BJ (cell line): ENCODE measurements at places on chromosomes 4 and X.

DNA sequence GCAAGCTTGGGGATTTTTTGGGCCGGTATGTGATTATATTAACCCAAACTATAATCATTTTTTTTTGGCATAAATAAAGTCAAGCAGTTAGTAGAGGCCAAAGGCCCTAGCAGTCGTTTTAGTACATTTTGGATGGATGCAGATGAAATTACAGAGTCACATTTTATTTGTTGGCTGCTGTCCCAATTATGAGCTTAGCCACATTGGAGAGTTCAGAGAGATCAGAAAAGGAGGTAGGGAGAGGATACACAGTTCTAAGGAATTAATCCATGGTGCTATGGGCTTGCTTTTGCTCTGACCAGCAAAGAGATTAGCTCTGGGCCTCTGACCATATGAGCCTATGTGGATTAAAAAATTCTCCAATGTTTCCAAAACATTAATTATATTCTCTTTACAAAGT, 395.1 kb downstream of the RAPGEF2 start:
- DNase-seq = no peak

GRCh38 chr4:140095694-140096482, 58.1 kb downstream of the MAML3 start:
- no peak for DNase-seq

GRCh38 chrX:8237718-8238117, 66.7 kb upstream of the VCX2 start:
- no peak for DNase-seq

GRCh38 chr4:102723511-102723910, 37.3 kb downstream of the MANBA start:
- no peak for DNase-seq

DNA sequence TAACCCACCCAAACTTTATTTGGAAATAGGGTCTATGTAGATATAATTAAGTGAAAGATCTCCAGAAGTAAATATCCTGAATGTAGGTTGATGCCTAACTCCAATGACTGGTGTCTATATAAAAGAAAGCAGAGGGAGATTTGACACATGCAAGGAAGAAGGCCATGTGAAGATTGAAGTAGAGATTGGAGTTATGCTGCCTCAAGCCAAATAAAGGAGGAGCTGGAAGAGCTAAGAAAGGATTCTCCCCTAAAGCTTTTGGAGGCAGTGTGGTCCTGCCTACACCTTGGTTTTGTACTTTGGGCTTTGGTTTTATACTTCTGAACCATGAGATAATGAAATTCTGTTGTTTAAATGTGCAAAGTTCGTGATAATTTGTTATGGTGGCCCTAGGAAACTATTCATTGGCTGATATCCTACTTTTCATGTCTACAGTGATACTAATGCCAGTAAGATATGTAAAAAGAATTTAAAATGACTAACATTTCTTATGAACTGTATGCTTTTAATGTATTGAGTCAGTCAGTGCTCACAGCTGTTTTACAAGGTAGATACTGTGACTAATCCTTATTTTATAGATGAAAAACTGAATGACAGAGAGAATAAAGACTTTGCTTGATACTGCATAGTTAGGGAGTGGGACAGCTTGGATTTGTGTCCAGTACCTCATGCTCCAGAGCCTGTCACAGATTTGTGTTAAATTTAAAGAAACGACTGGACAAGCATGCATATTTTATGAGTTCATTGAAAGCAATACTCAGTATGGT, 5.9 kb upstream of the RAB40AL start:
- no peak for DNase-seq

DNA sequence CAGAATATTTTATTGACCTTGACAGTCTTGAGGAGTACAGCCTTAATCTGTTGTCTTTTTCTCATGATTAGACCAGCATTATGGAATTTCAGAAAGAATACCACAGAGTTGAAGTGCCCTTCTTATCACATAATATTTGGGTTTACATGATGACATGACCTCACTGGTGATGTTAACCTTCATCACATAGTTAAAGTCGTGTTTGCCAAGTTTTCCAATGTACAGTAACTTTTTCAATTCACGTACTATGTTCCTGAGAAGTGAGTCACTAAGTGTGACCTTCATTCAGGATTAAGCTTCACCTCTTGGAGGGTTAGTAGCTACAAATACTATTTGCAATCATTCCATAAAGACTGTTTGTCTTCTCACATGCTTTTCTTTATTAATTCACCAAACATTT, 52.1 kb downstream of the RAB40A start:
- DNase-seq = no peak

DNA sequence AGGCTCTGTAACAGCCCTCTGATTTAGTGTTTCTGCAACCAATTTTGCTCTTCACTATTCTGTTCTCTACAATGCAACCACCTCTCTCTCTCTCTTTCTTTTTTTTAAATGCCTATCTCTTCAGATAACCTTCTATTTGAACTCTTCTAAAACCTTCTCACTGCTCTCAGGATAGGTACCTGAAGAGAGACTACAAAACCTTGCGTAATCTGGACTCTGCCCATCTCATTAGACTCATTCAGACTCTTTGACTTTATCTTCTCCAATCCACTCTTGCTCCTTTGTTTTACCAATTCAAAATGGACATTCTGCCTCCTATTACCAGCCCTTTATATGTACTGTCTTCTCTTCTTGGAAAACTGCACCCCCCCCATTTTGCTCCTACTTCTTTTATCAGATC, 291.6 kb downstream of the CAMK2D start:
- DNase-seq = no peak

GRCh38 chrX:17415242-17415810, 40.3 kb downstream of the NHS start:
- no peak for DNase-seq

DNA sequence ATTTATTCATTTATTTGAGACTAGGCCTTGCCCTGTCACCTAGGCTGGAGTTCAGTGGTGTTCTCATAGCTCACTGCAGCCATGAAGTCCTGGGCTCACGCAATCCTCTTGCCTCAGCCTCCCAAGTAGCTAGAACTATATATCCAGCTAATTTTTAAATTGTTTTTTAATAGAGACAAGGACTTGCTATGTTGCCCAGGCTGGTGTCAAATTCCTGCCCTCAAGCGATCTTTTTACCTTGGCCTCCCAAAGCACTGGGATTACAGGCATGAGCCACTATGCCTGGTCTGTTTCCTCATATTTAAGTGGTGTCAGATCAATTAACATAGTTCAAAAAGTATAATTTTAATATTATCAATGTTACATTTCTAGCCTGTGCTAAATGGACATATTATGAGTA, 68.5 kb downstream of the AFF1 start:
- no peak for DNase-seq

DNA sequence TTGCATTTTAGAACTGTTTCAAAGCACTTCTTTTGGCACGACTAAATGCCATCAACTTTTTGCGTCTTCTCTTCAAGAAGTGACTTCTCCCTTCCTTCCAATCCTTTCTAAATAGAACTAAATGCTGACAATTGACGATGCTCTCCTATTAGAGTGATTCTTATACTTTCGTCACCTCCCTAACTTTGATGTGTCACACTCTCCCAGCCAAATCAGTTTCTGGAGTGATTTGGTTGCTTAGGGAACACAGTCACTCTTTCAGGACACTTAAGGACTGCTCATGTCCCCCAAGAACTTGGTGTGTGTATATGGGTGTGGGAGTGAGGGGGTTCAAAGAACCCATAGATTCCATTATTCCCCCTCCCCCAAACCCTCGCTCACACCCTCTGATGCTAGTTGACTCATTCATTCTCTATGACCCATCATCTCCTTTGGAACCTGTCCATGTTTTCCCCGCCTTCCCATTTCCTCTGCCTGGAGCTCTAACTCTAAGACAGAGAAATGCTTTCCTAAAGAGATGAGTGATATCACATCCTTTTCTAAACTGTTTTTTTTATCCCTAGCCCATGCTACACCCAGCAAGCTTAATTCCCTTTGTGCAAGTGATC, 26.8 kb upstream of the AREG start:
- DNase-seq = peak; percentile 43

- peak; percentile 79 for DNase-seq
These were observed 34.0 kb upstream of the VEGFD start for GRCh38 chrX:15418041-15418706.

DNA sequence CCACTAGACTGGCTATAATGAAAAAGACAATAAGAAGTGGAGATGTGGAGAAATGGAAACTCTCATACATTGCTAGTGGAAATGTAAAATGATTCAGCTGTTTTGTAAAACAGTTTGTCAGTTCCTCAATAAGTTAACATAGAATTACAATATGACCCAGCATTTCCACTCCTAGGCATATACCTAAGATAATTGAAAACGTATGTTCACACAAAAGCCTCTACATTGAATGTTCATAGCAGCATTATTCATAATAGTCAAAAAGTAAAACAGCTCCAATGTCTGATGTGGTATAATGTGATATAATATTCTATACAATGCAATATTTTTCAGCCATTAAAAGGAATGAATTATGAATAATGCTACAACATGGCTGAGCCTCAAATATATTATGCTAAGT, 10.2 kb downstream of the EDA start:
- DNase-seq = no peak

DNA sequence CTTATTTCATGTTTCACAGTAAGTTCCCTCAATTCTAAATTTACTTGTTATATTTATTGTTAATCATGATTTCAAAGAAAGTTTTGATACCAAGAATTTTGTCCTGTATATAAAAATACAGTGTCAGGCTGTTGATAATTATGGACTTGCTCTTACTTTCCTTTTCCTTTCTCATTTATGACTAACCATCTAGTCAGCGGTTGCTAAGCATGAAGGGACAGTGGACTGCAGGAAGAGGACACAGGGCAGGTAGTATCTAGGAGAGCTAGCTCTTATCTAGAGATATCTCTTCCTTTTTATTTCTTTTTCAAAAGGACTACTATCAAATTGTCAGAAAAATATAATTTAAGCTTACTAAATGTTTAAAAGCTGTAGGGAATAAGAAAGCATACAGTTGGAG, 1.6 kb downstream of the OPRPN start:
- DNase-seq = no peak

DNA sequence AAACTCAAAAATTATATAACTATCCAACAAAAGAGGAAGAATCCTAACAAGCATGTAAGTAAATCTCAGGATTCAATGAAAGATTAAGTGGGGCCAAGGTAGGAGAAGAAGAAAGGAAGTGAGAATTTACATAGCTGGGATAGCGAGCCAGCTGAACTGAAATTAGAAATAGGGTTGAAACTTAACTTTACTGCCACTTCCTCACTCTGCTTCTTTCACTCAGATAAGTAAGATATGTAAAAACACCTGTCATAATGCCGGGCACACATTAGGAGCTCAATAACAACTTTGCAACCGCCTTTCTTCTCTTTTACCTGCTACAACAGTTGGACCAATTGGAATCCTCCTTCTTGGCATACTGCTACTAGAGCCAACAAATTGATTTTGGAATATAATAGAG, 129.4 kb downstream of the CNKSR2 start:
- DNase-seq = no peak

DNA sequence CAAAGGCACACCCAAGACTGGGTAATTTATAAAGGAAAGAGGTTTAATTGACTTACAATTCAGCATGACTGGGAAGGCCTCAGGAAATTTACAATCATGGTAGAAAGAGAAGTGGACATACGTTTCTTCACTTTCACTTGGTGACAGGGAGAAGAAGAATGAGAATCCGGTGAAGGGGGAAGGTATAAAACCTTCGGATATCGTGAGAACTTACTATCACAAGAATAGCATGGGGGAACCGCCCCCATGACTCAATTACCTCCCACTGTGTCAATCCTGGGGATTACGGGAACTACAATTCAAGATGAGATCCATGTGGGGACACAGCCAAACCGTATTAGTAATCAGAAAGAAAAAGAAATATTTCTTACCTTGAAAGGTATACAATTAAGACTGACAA, 782.9 kb upstream of the HS3ST1 start:
- no peak for DNase-seq

GRCh38 chrX:14344172-14344940, 185.0 kb upstream of the GLRA2 start:
- DNase-seq = no peak

- peak; percentile 12 for DNase-seq
These were observed 268.7 kb downstream of the SLC39A8 start for GRCh38 chr4:102076622-102077021.
